ENCODE measurements at places on chromosomes 1 and 21.
A peak's percentile ranks its signal among the peaks of the same experiment; 100 is the strongest.

DNA sequence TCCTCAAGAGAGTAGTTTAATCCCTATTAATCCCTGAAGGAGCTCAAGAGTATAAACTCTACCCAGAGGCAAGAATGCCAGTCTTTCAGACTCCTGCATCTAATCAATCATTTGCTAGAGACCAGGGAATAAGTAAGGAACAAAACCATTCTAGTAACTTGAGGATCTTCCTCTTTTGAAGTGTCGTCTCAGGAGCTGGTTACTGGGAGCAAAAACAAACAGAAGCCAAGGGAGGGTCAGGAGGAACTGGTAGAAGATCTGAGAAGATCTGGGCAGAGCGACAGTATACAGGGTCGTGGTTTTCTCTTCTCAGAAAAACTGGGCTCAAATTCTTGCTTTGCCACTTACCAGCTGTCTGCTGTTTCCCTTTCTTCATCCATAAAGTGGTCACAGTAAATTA is 69.3 kb downstream of the RPS6KA1 start:
- no peak for DNase-seq

DNA sequence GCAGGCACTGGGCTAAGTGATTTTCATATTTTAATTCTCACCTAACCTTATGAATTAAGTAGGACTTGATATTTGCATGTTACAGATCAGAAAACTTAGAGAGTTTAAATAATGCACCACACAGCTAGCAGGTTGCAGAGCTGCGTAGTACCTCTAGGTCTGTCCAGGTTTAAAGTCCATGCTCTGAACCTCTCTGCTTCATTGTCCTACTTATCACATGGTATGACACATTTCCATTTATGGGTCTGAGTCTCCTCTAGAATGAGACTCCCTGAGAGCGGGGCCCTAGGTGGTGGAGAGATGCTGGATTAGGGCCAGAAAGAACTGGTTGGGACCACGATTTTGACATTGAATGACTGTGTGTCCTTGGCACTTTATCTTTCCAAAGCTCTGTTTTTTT is 102.5 kb upstream of the USP24 start:
- no peak for DNase-seq

DNA sequence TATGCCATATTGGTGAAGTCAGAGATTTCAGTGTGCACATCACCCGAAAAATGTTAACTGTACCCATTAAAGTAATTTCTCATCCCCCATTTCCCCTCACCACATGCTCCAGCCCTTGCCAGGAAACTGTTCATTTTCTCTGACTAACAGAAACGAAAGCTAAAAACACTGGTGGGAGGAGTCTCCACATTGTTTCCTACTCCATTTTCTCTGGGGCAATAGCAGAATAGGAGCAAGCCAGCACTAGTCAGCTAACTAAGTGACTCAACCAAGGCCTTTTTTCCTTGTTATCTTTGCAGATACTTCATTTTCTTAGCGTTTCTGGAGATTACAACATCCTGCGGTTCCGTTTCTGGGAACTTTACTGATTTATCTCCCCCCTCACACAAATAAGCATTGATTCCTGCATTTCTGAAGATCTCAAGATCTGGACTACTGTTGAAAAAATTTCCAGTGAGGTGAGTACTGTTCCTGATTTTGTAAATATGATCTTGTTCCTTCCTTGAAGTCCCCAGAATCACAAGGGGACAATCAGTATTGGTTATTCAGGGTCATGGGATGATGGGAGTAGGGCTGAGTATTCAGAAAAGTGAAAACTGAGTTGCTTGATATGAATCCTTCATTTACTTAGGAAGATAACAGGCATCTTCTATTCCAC is at the start of gene IFI16:
Gene IFI16, plus strand, starts transcription at position 204 of the 658 bp plus-strand sequence. CDS start 4,774 bp downstream, outside the sequence.
- peak; percentile 78 for DNase-seq

- no peak for DNase-seq
These were observed 51.7 kb upstream of the ACADM start for GRCh38 chr1:75672528-75673393.

- DNase-seq: no peak
These were observed 739.1 kb downstream of the MATN1 start for GRCh38 chr1:29984166-29984861.

DNA sequence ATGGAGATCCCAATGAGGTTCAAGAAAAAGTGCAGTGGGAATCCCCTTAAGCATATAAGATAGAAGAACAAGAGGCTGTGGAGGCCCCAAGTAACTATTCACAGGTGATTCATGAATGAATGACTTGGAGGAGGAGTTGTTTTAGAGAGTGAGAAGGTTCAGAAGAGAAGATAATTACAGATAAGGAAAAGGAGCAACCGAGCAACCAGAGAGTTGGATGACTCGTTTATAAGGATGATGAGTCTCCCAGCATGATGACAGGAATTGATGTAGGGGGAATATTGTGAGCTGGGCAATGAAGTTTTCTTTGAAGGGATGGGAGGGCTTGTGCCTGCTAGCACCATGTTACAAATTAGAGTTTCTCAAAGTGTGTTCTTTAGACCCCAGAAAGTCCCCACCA is 9.8 kb downstream of the C8A start:
- no peak for DNase-seq

- no peak for DNase-seq
These were observed 550 bp upstream of the PTBP2 start for GRCh38 chr1:96721053-96721415.

- DNase-seq: no peak
These were observed 80.0 kb downstream of the SLC25A24 start for GRCh38 chr1:108120163-108120562.

GRCh38 chr1:5622412-5622811 is 369.8 kb downstream of the NPHP4 start:
- no peak for DNase-seq

- DNase-seq: no peak
These were observed 101.2 kb downstream of the NFIA start for GRCh38 chr1:61183471-61184039.

DNA sequence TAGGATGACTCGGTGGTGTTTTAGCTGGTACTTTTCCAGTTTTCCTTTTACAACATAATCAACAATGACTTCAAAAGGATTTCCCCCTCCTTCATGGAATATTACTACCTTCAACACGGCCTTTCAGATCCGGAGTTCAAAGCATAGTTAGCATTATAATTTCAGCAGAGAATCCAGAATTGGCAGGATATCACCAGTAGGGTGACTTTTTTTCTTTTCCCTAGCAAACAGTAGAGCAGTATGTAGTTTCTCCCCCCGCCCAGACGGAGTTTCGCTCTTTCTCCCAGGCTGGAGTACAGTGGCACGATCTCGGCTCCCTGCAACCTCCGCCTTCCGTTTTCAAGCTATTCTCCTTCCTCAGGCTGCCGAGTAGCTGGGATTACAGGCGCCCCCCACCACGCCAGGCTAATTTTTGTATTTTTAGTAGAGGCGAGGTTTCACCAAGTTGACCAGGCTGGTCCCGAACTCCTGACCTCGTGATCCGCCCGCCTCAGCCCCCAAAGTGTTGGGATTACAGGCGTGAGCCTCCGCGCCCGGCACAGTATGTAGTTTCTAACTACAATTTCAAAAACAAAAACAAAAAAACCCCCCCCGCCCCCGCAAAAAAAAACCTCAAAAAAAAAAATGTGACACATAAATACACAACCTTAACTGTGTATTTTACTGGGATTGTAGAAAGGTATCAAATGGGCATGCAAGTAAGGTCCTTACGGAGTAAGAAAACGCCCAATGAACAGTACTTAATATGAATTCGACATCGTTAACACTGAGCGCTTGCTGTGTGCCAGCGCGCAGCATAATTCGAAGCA is 1.5 kb upstream of the COX20 start:
- peak; percentile 81 for DNase-seq

Data from activated effector memory CD4-positive, alpha-beta T cell treated with anti-CD3 and anti-CD28 coated beads, Interleukin-2, amount 50 U/mL, for 16 hours (primary cell).